ENCODE measurements at places on chromosomes 16 and 17. TPM values are rescaled to one million over a fixed set of nuclear protein-coding genes. Genes with fewer than 3 reads are reported as not detected.

The RNF43 gene
- total RNA-seq, result 0.08 TPM

The TMC5 gene
- not detected for total RNA-seq

The IKZF3 gene
- 77.8 TPM for total RNA-seq

The PRR15L gene
- total RNA-seq, result not detected

The HYDIN gene
- 0.89 TPM for total RNA-seq

The KDM6B gene
- total RNA-seq, result 147 TPM

The FNDC8 gene
- not detected for total RNA-seq

The XAF1 gene
- 475 TPM for total RNA-seq

The GNGT2 gene
- 5.1 TPM for total RNA-seq
